ENCODE measurements at places on chromosomes 3 and 15. TPM values are rescaled to one million over a fixed set of nuclear protein-coding genes. Genes with fewer than 3 reads are reported as not detected.

The SPTSSB gene
- 1.9 TPM for total RNA-seq

The FAM81A gene
- total RNA-seq, result not detected

The UBAP1L gene
- 4.6 TPM for total RNA-seq

The FBN1 gene
- 12.6 TPM for total RNA-seq

The LYSMD2 gene
- total RNA-seq, result 0.78 TPM

The LRRC31 gene
- not detected for total RNA-seq

The MME gene
- total RNA-seq, result 6.6 TPM

The GXYLT2 gene
- 10.9 TPM for total RNA-seq

The FETUB gene
- total RNA-seq, result not detected

DNA sequence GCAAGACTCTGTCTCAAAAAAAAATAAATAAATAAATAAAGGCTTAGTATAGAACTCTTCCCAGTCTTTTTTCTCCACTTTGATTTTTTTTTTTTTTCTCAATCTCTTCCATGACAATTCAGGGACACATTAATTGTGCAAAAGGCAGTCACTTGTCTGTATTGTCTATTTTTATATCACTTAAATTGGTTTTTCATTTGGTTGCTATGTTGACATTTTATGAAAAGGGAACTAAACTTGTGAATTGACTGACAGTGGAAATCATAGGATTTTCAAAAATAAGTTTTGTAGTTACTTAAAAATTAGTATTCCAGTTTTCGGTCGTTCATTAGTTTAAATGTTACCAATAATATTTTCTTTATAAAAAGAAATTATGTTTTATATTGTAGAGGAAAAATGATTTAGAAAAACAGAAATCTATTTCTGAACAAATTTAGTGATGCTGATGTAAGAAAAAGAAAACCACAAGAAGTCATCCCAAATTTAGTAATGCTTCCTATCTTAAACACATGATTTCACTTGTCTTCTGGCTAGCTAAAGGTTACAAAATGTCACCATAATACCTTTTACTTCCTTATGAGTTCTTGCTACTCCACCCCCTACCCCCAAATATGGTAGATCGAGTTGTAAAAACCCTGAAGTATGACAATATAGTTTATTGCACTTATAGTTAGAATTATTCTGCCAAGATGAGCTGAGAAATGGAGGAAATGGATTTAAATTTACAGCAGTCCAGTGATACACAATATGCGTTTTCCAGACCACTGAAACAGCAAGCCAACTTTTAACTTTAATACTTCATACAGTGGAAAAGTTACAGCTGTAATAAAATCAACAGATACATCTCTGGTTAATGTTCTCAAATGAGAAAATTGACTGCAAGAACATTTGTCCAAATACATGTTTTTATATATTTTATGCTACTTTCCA is 37.0 kb downstream of the PPARG start:
- no peak for DNase-seq

DNA sequence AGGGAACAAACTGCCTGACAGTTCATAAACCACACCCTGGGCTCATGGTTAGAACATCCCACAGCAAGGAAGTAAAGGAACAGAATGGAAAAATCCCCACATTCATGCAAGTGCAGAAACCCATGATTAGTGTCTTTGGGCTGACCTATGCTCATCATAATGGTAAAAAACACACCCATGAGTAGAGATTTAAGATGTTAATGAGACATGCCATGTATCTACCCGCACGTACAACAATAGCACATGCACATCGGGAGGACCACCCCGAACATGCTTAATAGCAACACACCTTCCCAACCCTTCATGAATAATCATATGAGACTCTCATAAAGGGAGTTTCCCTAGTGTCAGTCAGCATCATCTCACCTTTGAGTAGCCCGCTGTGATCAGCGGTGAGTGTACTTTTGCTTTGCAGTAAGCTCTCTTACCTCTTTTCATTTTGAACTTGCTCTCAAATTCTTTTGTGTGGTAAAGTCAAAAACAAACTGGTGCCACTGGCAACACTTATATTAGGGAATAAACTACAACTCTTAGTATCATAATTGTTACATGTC is 23.2 kb downstream of the ZBED2 start:
- DNase-seq, result no peak

GRCh38 chr3:54243960-54244682 is 121.8 kb downstream of the CACNA2D3 start:
- no peak for DNase-seq

- DNase-seq, result no peak
Measured at GRCh38 chr15:49923671-49924070, 195.4 kb downstream of the ATP8B4 start.

DNA sequence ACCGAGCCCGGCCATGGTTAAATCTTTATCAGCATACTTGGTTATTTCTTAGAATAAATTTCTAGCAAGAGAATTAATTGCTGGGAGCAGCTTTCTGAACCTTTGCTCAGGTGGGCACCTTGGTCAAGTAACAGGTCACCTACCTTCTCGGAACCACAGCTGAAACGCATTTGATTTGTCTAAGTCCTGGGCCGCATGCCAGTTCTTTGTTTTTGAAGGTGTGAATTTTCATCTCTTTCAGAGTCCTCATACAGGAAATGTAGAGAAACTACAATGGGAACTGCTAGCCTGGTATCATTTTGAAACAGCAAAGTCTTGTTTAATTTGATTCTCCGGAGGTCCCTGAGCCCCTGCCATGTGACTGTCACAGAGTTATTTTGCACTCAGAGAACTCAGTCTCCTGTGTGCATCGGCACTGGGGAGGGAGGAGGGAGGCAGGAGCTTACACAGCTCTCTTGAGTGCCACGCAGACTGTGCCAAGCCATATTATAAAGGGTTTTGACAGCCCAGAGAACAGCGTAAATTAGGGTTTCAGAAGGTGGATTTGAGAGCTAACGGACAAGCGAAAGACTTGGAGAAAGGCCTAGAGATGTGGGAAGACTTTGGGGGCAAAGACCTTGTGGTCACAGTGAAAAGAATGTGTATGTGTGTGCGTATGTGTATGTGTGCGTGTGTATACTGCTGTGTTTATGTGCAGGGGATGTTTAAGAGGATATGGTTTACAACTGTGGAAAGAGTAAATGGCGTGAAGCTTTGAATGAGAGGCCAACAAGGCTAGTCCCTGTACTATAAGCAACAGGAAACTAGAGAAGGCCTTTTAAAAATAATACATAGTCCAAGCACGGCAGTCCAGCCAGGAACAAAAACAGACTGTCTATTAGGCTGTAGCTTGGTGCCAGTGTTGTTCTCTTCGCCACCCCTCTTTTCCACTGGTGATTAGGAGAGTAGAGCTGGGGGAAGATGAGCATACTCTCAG is 61.8 kb upstream of the ATP13A3 start:
- DNase-seq, result no peak

GRCh38 chr15:57171426-57171825 is 204.9 kb upstream of the CGNL1 start:
- DNase-seq, result no peak

DNA sequence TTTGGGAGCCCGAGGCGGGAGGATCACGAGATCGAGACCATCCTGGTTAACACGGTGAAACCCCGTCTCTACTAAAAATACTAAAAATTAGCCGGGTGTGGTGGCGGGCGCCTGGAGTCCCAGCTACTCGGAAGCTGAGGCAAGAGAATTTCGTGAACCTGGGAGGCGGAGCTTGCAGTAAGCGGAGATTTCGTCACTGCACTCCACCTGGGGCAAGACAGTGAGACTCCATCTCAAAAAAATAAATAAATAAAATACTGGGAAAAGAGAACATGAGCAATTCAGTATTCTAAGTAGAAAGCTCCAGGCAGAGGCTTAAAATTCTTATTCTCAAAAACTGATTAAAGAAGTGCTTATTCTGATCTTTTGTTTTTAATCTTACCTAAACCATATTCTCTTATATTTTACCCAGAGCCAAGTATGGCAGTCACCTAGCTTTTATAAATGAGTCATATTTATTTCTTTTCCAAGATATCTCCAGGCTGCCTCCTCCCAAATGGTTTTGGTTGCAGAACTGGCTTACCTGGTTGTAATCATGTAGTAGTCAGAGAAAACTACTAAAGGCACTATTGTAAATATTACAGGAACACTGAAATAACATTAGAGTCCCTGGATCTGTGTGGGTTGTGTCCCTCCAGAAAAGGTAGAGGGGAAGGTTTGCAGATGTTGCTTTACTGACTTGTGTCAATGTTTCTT is 45.8 kb upstream of the DYNC1LI1 start:
- no peak for DNase-seq

GRCh38 chr3:100796556-100796955 is 87.3 kb downstream of the TFG start:
- DNase-seq, result no peak

GRCh38 chr3:123833398-123833785 is 50.7 kb downstream of the MYLK start:
- DNase-seq, result no peak

- no peak for DNase-seq
Measured at GRCh38 chr3:159028706-159029105, 226.9 kb downstream of the MFSD1 start.

- DNase-seq, result no peak
Measured at GRCh38 chr3:142987707-142988106, 13.7 kb upstream of the U2SURP start.

- no peak for DNase-seq
Measured at GRCh38 chr3:6468589-6468988, 392.3 kb upstream of the GRM7 start.

DNA sequence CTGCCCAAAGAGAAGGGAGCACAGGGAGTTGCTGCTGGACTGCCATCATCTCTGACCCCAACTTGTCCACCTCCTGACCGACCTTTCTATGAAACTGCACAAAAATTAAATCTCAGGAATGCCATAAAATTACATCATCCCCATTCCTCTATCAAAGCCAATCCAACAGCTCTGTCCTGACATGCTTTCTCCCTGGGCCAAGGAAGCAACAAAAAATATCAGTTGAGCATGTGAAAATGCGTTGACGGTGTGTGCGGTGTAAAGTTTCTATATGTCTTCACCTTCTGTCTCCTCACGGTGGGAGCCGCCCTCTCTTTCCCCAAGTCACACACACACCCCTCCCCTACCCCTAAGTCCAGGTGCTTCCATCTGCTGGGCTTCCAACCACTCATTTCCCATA is 3.6 kb upstream of the ZNF774 start:
- no peak for DNase-seq

DNA sequence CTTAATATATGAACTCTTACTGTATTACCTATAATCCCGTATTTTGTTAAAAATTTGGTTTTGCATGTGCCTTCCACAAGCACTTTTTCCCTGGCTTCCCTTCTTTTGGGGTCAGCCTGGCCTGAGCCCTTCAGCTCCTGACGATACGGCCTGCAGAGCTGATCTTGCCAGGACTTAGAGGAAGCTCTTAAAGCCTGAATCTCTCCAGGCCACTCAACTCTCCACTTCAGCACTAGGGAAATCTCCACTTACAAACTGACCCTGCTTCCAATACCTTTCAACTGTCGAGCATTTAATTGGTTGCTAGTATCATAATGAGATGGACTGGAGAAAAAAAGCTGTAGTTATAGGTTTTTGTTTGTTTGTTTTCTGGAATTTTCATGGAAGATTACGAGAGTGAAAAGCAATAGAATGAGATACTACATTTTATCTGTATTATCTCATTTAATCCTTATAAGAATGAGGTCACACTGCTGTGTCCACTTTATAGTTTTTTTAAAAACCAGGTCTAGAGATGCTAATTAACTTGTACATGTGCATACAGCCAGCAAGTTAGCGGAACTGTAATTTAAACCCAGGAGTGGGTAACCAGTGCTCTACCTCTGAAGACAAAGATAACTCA is 54.8 kb downstream of the ZBTB38 start:
- no peak for DNase-seq

GRCh38 chr15:33051528-33051927 is 143.0 kb downstream of the FMN1 start:
- DNase-seq, result no peak

DNA sequence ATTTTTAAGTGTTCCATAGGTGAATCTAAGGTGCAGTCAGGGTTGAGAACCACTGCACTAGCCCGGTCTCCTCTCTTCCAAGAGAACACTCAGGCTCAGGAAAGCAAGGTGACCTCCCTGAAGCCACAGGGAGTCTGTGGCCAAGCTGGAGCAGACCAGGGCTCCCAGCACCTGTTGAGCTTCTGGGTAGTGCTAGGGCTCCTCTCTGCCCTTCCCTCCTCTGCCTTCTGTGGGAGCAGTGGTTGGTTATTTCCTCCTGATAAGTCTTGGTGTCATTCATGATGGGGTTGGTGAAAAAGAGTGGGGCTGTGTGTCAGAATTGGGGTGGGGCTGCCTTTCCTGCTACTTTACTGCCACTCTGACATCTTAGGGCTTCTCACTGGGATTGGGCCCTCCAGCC is 163.1 kb upstream of the UMPS start:
- no peak for DNase-seq

DNA sequence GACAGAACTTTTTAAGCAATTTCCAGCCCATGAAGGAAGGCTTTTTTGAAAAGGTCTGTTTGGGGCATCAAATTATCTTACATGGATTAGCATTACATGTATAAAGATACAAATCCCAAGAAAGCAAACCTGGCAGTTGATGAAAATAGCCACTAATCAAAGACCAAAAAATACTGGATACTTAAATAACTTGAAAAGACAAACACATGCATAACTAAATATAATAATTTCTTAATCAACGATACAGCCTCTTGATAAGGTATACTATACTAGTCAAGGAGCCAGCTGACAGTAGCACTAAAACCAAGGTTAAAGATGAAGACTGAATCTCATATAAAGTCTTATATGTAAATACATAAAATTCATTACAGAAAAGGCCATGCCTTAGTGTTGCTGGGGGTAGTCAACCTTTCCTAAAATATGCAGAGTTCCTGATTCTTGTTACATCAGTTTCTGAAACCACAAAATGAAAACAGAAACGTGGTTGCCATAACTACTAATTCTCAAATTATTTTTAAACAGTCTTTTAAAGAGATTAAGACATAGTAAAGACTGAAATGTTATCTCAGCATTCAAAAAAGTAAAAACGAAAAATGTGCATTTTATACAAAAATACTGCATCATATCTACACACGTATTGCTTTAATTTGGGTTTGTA is 2.0 kb downstream of the ANKRD28 start:
- DNase-seq, result no peak

DNA sequence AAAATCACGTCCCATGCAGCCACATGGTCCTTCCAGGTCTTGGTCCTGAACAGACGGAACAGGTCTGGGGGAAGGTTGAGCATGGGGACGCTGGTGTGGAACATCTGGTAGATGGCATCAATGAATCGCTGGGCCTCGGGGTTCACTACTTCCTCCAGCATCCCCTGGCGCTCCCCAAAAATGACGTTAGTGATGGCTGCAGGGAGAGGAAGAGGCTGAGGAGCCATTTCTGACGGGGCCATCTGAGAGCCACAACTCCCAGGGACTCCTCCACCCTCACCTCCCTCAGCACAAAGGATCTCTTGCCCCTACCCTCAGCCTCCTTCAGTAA is 23.7 kb downstream of the CYP11A1 start:
- DNase-seq, result no peak
